ENCODE measurements at places on chromosomes 11 and 22.
A peak's percentile ranks its signal among the peaks of the same experiment; 100 is the strongest.

GRCh38 chr11:111086058-111086457, 159.5 kb upstream of the POU2AF2 start:
- DNase-seq, result no peak

GRCh38 chr22:27632451-27633295, 168.9 kb downstream of the MN1 start:
- no peak for DNase-seq

GRCh38 chr11:125333354-125334073, 162.6 kb downstream of the FEZ1 start:
- no peak for DNase-seq

DNA sequence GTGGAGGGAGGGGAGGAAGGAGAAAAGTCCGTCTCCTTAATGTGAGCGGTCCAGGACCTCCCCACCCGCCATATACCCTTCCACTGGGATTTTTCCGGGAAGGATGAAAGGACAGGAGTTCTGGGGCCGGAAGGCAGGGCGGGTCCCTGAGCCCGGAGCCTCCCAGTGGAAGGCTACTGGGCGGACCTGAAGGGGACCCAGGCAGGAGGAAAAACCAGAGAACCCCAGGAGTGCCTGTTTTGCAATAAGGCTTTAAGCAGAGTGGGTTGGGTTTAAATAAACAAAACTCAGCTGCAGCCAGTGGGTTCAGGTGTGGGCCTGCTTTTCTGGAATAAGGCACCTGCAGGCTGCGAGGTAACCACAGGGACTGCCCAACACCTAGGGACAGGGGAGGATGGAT, 1.7 kb upstream of the CELSR1 start:
- no peak for DNase-seq

DNA sequence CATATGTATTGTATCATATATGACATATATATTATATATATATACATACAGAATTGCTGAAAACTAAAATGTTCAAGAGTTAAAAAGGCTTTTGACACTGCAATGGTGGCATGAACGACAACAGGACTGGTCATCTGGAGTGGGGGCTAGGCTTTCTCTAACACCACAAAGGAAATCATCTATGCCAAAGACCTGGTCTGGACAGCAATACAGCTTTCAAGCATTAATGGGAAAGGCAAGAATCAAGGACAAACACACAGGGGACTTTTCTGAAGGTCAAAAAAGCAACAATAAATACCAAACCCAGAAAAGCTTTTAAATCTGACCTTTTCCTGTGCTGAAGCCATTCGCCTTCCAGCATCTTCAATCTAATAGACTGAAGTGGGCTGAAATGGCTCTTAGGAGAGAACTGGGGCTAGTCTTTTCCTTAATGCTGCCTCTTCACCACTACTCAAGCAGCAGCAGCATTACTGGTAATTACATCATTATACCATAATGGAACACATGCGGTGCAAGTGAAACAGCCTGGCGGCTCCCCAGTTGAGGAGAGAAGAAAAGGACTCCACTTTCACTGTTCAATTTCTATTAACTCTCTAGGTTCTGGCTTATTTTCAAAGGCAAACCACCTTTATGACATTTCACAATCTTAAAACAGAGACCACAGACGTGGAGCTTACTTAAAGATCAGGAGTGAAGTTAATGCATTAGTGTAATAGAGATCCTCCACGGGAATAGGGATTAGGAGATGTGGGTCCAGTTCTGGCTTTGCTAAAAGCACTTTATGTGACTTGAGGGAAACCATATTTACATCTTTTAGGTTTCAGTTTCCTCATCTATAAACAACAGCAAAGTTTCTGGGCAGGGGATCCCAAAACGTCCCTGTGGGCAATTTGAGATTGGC, 63.0 kb downstream of the GAB2 start:
- peak; percentile 70 for DNase-seq

DNA sequence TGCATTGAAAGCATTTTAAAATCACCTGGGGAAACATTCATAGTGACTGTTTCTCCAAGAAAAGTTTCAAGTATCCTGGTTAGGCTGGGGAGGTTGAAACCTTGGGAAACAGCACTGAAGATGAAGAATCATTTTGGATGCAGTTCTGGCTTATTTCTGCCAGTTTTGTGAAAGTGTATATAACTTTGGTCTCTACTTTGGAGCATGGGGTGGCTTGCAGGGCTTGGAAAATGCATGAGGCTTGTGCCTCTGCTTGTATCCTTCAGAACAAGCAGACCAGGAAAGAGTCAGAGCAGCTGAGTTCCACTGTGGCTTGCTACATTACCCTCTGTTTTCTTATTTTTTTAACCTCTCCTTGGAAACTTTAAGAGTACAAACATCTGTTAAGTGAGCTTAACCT, 19.5 kb downstream of the SLC5A12 start:
- no peak for DNase-seq

- no peak for DNase-seq
Observed at GRCh38 chr22:20401376-20402014, 7.5 kb downstream of the ZNF74 start.

GRCh38 chr11:65499713-65500386, 1.0 kb downstream of the MALAT1 start:
- no peak for DNase-seq

Measured in NCI-H2107 (cell line).